ENCODE measurements at places on chromosomes 7 and 10.

DNA sequence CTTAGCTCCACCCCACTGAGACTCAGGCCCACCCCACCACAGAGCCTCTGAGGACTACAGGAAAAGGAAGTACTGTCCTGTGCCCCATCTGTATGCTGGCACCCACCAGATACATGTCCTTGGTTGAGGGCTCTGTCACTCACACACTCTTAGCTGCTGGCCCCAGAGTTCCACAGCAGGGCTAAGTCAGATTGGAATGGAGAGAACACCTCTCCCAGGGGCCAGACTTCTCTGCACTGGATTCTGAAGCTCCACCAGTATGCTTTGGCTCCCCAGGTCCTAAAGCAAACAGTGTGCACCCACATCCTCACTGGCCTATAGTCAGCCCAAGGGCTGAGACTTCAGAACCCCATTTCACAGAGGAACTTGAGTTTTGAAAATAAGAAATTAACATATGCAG is 103.2 kb upstream of the PPP2R2D start:
- DNase-seq = no peak

- DNase-seq = peak; percentile 5
Observed at GRCh38 chr7:130009848-130010688, 41.1 kb downstream of the ZC3HC1 start.

GRCh38 chr10:75654171-75654771 is 222.8 kb downstream of the LRMDA start:
- DNase-seq = no peak

GRCh38 chr7:22039670-22040069 is 94.0 kb upstream of the CDCA7L start:
- DNase-seq = no peak

- no peak for DNase-seq
Observed at GRCh38 chr7:18087026-18087686, 59.5 kb upstream of the PRPS1L1 start.

DNA sequence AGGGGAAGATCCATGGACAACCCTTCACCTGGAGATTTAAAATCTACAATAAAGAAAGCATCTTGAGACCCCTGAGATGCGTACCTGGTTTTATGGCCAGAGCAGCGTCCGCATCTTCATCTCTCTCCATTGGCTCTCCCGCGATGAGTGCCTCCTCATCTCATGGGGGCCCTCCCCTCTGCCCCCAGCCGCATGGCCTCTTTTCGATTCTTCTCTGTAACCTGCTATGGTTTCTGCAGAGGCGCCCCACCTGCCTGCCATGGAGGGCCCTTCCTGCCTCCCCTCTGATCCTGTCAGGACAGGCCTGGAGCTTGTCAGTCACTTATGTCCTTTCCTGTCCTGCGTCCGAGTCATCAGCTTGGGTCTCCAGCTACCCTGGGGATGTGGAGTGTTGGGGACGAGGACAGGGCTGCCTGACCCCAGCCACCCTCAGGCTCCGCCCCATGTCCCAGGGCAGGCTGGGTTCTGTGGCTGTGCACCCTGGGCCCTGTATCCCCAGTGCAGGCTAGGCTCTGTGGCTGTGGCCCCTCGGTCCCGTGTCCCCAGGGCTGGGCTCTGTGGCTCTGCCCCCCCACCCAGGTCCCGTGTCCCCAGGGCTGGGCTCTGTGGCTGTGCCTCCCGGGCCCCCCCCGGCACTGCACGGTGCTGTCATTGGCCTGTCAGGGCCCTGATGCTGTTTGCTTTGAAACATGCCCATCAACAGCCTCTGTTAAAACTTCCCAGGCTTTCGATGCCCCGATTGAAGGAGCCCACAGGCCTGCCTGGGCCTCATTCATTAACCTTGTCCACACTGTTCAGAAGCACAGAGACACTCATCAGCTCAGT is 99.8 kb downstream of the WDR37 start:
- DNase-seq = no peak

- DNase-seq = no peak
Observed at GRCh38 chr10:75402486-75403143, 1.1 kb upstream of the ZNF503 start.

GRCh38 chr10:14740684-14741247 is 33.9 kb downstream of the FAM107B start:
- DNase-seq = no peak

DNA sequence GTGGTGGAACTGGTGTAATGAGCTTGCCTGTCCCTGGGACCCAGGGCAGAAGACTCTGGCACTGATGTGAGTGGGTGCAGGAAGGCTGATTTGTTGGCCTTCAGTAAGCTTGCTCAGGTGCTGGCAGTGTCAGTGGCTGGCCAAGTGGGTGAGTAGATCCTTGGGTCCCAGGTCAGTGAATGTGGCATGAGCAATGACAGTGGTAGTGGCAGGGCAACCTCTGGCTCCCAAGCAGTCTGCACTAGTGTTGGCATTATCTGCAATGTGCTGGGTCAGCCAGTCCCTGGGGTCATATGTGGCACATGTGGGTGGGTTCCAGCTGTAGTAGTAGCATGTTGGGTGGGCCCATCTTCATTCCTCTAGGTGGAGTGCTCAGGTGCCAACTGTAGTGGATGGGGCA is 640.9 kb upstream of the GRM3 start:
- DNase-seq = no peak

DNA sequence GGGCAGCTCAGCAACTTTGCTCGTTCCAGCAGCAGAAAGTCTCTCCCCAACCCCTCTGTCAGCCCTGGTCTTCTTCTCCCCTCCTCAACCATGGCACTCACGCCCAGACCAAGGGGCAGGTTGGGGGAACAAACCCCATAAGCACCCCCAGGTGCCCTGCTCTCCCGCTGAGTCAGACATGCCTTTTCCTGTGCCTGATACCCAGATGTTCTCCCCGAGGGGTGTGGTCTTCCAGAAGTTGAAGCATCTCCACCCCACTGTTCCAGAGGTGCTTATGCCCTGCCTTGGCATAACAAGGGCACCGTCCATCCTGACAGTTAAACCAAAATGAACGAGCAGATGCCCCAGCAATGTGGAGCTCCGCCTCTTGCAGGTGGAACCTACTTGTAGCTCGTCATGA is 67.1 kb downstream of the C10orf143 start:
- DNase-seq = no peak

GRCh38 chr7:40024048-40024447 is 74.0 kb downstream of the CDK13 start:
- DNase-seq = no peak

- no peak for DNase-seq
Observed at GRCh38 chr7:44445986-44446671, 44.3 kb downstream of the NUDCD3 start.

GRCh38 chr10:90856964-90857634 is 740 bp downstream of the HTR7 start:
- DNase-seq = no peak

GRCh38 chr10:110755781-110756180 is 111.6 kb downstream of the RBM20 start:
- DNase-seq = no peak

DNA sequence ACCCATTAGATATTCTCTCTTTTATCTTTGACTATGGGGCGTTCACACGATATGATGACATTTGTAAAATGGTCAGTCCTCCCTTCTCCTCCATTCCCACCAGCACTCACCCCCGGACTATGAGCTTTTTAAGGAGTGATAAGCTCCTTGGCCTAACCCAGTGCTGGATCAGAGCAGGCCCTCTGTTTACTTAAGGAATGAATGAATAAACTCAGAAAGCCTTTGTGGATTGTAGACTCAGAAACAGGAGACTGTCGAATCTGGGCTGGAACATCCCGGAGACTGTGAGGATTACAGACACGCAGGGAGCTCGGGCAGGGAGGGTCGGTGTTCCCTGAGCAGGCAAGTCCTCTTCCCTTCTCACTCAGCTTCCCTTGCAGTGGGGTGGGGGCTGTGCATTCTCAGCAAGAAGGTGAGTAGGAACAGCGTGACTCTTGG is 6.8 kb upstream of the ZCCHC24 start:
- no peak for DNase-seq

- no peak for DNase-seq
Observed at GRCh38 chr10:123458933-123459332, 207.2 kb upstream of the GPR26 start.

DNA sequence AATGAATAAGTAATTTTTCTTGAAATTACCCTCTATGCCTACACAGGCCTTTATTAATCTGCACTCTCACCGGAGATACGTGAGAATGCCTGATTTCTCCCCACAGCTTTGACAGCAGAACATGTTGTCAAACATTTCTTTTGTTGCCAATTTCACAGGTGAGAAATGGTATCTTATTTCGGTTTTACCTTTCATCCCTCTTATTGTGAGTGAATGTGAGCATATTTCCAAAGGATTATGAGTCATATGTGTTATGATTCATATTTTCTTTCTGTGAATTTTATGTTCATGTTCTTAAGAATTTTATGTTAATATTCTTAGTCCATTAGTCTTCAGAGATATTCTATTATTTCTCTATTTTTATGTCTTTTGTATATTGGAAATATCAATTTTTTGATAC is 965.1 kb downstream of the CCSER2 start:
- no peak for DNase-seq

- DNase-seq = no peak
Observed at GRCh38 chr7:80772347-80772993, 134.0 kb downstream of the CD36 start.

GRCh38 chr10:71077143-71077581 is 135.2 kb upstream of the UNC5B start:
- no peak for DNase-seq

- no peak for DNase-seq
Observed at GRCh38 chr7:20229646-20230500, 12.7 kb upstream of the MACC1 start.

DNA sequence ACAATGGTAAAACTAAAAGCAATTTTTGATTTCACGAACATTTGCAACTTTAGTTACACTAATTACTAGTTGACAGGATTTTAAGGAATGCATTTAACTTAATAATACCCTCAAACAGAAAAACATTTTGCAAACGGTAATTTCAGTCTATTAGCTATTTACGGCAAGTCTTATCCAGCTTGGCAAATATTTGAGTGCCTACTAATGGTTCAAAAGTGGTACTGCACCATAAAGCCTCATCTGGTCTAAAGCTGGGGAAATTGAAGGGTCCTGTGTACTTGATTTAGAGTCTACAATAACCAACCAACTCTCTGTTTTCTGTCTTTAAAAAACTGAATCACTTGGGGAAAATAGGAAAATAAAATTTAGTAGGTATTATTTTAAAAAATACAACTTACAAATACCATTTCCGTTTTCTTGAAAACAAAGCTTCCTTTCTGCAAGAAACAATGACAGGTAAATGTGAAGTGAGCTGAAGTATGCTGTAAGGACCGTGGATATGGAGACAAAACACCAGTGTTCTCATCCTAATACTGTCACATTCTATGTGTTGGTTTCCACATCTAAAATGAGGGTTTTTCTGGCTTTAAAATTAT is 142.3 kb downstream of the VPS50 start:
- DNase-seq = peak; percentile 17

DNA sequence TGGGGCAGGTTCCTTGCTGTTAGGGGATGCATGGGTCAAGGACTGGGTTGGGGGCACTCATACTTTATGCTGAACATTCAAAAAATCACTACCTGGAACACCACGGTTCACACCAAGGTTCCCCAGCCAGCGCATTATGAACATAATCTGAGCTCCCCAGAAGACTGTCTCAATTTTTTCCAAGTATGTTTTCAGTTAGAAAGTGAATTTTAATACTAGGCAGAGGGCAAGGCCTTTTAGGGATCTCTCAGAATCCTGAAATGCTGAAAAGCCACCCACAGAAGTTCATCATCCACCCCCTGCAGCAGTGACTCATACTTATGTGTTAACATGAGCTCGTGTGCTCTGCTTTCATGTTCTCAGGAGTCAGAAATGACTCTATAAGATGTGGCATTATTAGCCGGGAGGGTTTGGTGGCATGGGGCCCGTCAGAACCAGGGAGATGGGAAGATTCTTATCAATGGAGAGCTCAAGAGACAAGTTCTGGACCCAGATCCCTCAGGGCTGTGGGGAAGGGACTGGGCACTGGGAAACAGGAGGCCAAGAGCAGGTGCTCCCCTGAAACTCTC is 185.2 kb upstream of the ITGB1 start:
- no peak for DNase-seq

GRCh38 chr7:69765879-69766278 is 167.6 kb downstream of the AUTS2 start:
- no peak for DNase-seq

GRCh38 chr7:71311576-71311975 is 179.6 kb downstream of the GALNT17 start:
- DNase-seq = no peak

- DNase-seq = no peak
Observed at GRCh38 chr7:44530990-44531389, 10.1 kb downstream of the NPC1L1 start.

GRCh38 chr7:93890464-93891068 is at the start of gene TFPI2:
Gene TFPI2 (minus strand): TSS chr7:93890753. CDS start chr7:93890678, 75 bp downstream.
- no peak for DNase-seq

DNA sequence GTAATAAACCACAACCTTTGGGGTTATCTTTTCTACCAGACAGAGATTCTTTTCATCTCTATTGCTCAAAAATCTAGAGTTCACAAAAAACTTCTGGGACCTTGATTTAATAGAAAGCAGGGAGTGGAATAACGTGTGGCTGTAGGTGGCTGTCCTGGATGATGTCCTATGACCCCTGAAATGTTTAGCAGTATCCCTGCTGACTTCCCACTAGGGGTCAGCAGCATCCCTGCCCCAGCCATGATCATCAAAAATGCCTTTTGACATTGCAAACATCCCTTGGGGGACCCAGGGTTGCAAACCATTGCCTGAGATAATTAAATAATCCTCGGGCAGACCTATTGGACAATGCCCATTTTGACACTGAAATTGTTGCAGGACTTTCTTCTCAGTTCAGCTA is 177.1 kb downstream of the USP6NL start:
- no peak for DNase-seq

GRCh38 chr10:127452568-127452967 is 96.5 kb upstream of the NPS start:
- DNase-seq = no peak

DNA sequence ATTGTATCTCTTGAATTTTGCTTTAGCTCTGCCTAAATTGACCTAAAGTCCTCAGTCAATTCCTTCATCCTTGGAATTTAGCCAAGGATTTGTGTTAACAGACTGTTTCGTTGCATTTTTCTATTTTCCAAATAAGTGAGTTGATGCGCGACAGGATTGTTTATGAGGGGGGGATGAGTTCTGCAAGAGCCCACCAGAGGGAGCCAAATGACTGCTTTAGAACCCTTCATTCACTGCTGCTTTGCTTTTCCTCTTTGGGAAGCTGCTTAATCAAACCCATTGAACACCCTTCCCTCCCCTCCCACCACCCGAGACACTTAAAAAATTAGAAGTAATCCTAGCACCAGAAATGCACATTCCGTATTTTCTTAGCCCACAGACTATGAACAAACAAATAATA is 33.7 kb upstream of the PTF1A start:
- DNase-seq = peak; percentile 7

DNA sequence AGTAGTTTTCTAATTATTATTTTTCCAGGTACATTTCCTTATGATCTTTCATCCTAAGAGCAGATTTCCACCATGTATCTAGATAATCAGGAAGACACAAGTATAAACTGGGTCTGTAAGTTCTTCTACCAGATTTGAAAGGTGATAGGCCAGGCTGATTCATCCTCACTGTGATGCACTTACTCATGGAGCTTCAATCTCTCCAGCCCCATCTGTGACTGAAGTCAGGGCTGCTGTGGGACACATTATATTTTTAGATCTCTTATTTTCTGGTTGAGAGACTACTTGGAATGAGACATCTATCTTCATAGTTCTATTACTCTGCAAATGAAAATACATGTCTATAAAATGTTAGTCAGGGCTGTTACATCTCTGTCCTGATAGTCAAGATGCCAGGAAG is 85.5 kb upstream of the SLC25A13 start:
- no peak for DNase-seq

Measured in CD4-positive, alpha-beta T cell treated with Interleukin-1 beta for 1 hour (primary cell).